NK-92 treated with Interleukin-12 subunit alpha and Interleukin-12 subunit beta, amount 100 ng/mL, for 24 hours (cell line): ENCODE measurements at places on chromosomes 12 and 14.

GRCh38 chr14:101808020-101808641 is 46.6 kb downstream of the PPP2R5C start:
- no peak for DNase-seq

GRCh38 chr12:1890119-1890703 is 28.2 kb downstream of the CACNA2D4 start:
- DNase-seq = no peak

GRCh38 chr12:6230321-6231110 is 30.3 kb downstream of the CD9 start:
- peak; percentile 78 for DNase-seq

- DNase-seq = no peak
These were observed 7.9 kb upstream of the NAA25 start for GRCh38 chr12:112116232-112117060.

- no peak for DNase-seq
These were observed 517.6 kb upstream of the TMEM132C start for GRCh38 chr12:127749416-127749815.

- no peak for DNase-seq
These were observed 581.6 kb downstream of the GALC start for GRCh38 chr14:87411370-87411769.

DNA sequence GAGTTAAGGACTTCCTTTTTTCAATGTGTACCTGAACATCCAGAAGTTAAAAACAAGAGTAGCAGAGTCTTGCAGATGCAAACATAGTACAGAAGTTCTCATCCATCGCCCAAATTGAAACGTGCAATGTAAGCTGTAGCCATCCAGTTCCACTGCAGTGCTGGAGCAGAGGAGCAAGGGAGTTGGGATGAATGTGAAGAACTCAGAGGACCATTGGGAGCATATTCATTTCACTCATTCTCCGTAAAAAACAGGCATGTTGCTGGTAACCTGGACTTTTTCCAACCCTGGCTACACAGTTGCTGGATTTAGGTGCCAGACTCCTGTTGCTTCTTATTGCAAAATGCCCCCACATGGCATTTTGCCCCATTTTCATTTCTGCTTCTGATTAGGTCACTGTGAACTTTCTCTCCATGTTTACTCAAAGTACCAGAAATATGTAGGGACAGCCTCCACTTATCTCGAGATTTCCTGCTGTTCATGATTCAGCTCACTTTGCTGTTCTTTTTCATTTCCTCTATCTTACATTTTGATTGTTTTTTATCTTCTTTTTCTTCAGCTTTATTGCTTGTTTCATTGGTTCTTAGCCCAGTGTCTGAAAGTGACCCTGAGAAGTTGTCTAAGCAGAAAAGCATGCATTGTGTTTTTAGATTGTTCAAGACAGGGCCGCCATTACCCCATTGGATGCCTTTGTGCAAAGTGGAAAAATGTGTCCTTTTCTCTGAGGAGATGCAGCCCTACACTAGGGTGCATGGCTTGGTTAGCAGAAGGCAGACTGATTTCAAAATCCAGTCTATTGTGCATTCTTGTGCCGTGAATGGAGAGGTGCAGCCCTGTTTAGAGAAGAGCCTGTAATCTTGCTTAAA is 109.0 kb upstream of the AMIGO2 start:
- no peak for DNase-seq

DNA sequence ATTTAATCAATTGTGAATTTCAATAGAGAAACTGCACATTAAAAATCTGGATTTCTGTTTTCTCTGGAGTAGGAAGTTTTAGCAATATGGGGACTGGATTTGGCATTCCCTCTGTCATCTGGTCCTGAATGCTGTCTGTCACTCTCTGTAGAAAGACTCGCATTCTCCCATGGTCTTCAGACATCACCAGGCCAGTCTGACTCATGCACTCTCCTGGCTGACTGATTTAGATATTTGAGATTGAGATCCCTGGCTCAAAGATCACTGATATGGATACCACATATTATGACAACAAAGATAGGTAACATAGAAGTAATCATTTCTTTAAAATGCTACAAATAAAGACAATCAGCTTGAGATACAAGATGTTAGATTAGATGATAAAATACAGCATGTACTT is 524.5 kb downstream of the GALC start:
- no peak for DNase-seq

DNA sequence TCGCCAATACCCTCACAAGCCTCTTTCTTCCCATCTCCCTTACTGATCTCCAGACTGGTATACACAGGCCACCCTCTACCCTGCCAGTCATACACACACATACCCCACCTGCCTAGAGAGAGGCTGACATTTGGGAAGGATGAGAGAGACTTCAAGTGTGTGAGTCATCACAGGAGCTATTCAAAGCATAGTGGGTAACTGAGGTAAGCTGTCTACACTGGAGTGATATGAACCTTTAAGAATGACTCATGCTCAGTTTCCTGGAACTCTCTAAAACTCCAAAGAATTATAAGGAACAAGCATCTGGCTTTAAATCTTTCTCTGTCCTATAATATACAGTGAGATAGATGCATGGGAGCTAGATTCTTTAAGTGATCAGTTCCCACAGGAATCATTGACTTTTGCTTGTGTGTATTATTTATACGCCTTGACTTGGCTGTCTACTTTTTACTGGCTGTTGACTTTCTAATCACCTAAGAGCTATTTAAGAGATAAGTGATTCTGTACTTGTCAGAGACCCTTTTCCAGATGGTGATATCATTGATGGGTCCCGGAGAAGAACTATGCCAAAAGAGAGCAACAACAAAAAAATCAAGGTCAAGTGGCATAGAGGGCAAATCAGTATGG is 5.8 kb downstream of the IGF1 start:
- no peak for DNase-seq

DNA sequence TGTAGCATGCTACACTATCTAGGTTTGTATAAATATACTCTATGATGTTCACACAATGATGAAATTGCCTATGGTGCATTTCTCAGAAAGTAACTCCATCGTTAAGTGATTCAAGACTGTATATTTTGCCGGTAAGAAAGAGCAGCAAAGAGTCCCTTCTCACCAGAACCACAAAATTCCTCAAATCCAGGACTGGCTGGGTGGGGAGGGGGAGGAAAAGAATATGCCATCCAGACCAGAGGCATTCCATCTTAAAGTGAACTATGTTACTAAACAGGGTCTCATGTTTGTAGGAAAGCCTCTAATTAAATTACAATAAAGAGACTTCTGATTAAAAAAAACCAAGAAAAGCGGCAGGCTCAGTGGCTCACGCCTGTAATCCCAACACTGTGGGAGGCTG is 11.5 kb downstream of the UBE2N start:
- no peak for DNase-seq

DNA sequence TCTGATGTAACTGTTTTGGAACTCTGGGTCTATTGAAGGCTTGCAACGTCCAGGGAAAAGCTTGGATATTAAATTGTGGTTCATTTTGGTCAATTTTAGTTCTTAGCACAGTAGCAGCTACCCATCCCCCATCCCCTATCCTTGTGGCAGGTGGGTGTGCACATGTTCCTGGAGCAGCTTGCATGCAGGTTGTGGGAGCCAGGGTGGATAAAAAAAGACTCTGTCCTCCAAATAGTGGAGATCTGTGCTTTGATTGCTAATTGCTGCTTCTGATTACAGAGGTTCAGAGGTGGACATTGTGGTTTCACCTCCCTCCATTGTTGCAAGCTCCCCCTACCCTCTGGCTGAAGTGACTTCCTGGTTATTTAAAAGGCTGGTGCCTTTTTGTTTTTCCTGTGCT is 23.1 kb downstream of the ATP23 start:
- no peak for DNase-seq

GRCh38 chr12:55258303-55258702 is 13.9 kb downstream of the OR6C74 start:
- no peak for DNase-seq

GRCh38 chr12:851913-852312 is 97.6 kb downstream of the RAD52 start:
- DNase-seq = no peak

GRCh38 chr12:3493859-3494176 is 2.8 kb downstream of the PRMT8 start:
- DNase-seq = no peak

- DNase-seq = no peak
These were observed 29.4 kb downstream of the YARS2 start for GRCh38 chr12:32726286-32726685.

DNA sequence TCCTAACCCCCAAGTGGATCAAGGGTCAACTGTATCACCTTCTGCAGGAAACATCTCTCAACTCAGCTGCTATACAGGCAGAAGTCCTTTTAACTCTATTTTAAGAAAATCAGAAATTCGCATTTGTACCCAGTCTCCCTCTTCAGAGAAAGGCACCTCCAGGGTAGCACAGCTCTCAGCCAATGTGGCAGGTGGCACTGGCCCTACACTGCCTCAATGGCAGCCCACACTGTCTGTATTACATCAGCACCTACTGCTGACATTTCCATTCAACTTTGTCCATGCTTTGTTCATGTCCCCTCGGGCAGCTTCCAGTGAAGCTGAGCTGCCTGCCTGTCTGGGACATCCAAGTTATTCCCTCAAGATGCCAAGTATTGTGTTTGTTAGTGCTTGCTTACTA is 8.8 kb downstream of the SPTSSA start:
- DNase-seq = no peak

- DNase-seq = no peak
These were observed 11.5 kb upstream of the IL22 start for GRCh38 chr12:68264857-68265256.

GRCh38 chr12:64682572-64683277 is 72.4 kb downstream of the RASSF3 start:
- no peak for DNase-seq

DNA sequence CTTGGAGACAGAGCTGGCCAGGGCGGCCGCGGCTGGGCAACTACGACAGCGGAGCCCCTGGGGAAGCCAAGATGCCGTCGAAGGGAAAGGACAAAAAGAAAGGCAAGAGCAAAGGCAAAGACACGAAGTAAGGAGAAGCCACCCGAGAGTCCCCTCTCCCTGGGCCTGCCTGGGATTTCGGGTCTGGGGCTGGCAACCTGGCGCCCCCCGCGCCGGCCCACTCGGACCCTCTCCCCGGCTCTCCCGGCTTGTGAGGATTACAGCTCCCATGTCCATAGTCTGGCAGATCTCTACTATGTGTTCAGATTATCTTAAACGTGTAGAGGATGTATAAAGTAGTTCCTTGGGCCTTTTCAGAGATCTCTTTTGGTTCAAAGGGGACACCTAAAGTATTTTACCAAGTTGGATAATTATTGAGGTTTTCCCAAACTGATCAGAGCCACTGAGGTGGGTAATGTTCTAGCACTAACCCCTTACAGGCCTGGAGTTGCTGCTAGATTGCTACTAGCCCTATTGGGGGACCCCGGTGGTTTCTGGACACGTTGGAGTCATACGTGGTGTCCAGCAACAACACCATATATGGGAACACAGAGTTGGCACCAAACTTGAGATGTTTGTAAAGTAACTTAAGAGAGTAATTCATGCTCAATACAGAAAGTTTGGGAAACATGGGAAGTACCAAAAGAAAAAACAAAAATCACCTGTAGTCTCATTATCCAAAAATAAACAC is 424 bp downstream of the BBOF1 start:
- no peak for DNase-seq

- peak; percentile 21 for DNase-seq
These were observed 62.7 kb upstream of the HECTD1 start for GRCh38 chr14:31270196-31270772.

GRCh38 chr12:49636979-49637755 is 13.8 kb downstream of the PRPF40B start:
- peak; percentile 28 for DNase-seq

DNA sequence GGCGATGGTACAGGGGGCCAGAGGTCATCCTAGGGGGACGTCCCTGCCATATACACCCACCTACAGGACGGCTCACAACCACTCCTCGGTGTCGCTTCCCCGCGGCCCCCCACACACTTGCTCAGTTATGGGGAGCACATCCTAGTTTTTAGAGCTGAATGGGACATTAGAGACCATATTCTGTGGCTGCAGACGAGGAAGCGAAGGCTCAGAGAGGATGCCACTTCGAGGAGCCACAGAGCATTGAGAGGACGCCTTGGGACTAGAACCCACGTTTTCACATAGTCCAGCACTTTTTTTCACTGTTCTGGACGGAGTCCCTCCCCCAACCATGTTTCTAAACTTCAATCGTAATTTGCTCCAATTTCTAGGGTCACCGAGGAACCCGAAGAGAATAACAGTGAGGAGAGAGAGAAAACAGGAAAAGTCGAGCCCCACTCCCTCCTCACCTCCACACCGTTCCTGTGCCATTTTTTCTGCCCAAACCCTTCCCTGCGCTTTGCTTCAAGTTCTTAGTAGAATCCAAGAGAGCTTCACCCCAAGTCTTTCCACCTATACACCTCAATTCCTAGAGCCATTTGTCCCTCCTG is 641 bp upstream of the ASCL1 start:
- DNase-seq = no peak

- no peak for DNase-seq
These were observed 644 bp downstream of the TSPAN31 start for GRCh38 chr12:57745485-57745881.

DNA sequence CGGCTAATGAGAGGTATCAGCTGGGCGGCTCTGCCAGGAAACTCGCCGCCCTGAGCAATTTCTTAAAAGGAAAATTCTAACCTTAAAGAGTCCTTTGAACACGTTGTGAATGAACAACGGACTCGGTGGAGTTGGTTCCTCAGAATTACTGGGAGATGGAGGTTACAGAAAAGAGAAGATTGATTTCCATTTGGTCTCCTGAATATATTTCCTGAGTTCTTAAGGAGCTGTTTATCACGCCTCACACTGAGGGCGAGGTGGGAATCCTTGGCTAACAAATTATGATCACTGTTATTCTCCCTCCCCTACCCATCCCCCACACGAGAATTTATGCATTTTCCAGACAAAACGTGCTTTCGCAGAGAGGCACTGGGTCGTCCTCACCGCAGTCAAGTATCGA is 194.5 kb upstream of the C14orf180 start:
- DNase-seq = no peak

GRCh38 chr14:62301911-62302310 is 539.7 kb downstream of the SNAPC1 start:
- no peak for DNase-seq

DNA sequence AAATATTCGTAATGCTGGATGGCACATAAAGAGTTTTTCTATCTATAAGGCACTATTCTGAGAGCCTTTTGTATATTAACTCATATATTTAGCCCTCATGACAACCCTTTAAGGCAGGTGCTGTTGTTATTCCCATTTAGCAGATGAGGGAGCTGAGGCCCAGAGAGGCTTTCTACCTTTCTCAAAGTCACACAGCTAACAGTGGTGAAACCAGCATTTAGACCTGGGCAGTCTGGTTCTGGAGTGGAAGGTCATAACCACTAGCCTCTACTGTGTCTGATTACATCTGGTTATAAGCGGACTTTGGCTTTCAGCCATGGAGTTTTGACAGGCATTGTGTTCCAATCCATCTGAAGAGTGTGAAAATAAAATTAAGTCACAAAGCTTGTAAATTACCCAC is 41.2 kb upstream of the HDAC7 start:
- no peak for DNase-seq
